Cerebellum (tissue), 4 donors: ENCODE measurements at places on chromosomes 5 and 9. TPM values are rescaled to one million over a fixed set of nuclear protein-coding genes. Genes with fewer than 3 reads are reported as not detected.

The FOXD4L4 gene
- total RNA-seq = 0.45 TPM

DNA sequence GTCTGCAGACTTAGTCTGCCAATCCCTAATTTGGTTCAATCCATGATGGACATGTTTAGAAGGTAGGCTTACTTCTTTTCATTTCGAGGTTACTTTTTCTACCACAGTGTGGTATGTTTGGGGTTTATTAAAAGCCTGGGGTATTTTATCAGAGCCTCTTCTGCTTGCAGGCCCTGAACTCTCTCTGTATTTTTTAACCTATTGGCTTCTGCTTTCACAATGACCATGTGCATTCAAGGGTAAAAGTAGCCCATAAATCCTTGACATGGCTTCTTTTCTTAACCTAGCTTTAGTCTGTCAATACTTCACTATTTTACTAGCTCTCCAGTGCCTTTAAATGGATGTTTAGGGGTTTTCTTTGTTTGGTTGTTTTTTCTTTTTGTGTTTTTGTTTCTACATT lies 286.6 kb downstream of the FER start:
- DNase-seq = no peak

DNA sequence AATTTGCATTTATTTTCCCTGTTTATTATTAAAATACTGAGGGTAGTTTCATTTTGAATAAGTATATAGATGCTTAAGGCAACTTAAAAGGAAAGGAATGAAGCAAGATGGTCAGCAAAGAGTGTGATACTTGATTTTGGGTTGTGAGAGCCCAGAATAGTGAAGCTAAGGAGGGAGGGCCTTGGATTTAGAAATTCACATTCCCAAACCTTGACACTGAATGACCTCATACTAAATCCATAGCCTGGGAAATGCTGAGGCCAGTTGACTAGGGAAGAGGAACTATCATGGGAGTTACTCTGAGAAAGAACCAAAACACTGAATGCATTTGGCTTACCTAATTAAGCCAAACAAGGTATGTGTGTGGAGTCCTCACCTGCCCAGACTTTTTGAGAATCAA lies 292.5 kb downstream of the SPATA31D1 start:
- DNase-seq = no peak

The OR1Q1 gene
- total RNA-seq = not detected

GRCh38 chr5:179124273-179124852 lies 64.2 kb downstream of the ZNF354C start:
- no peak for DNase-seq

DNA sequence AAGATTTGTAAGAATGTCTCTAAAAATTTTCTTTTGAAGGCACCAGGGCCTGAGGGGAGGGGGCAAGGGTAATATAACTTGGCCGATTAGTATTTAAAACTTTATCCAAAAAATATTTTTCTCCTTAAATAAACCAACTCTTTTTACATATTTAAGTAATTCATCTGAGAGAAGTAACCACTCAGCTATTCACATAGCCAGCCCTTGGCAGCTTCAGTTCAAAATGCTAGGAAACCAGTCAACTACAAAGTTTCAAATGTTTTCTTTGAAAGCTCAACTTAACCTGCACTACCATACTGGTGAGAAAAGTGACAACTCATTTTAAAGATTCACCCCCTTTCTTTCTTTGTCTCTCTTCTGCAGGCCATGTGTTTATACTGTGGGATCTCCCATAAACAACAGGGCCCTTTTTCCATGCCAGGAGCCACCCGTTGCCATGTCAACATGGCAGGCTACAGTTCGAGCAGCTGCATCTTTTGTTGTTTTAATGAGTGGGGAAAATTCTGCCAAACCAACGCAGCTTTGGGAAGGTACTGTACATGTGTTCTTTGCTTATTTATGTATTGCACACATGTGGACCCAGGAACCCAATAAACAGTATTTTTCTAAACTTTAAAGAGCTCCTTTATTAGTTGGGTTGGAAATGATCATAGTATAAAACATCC lies 46.3 kb downstream of the AOPEP start:
- peak; percentile 21 for DNase-seq

GRCh38 chr5:157278319-157279037 lies 12.6 kb downstream of the CYFIP2 start:
- no peak for DNase-seq

GRCh38 chr9:7432989-7433388 lies 366.6 kb downstream of the DMAC1 start:
- DNase-seq = no peak

The CAMK2A gene
- 7.5 TPM for total RNA-seq

DNA sequence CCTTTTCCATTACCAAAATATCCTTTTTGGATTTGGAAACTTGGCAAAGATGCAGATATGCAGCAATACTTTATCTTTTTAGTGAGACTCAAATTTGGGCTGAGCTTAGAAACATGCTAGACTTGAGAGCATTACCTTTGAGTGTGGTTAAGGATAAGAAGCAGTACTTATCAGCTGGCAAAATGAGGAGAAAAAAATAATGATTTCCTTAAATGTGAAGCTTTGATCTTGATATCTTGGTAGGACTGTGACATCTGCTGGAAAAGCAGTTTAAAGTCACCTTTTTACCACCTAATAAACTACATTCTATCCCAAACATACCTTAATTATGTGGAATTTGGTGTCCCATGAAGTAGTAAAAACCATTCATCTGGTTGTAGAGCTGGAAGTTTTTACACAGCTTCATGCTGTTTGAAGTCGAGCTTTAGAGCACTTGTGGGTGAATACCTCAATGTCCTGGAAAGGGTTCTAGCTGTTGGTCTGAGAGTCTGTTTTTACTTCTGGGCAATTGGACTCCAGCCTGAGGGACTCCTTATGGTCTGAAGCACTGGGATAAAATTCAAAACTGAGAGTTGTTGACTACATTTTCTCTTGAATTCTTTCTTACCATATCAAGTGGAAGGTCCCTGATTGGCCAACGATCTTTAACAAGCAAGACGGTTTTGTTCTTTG lies 53.4 kb downstream of the LRRC70 start:
- no peak for DNase-seq

DNA sequence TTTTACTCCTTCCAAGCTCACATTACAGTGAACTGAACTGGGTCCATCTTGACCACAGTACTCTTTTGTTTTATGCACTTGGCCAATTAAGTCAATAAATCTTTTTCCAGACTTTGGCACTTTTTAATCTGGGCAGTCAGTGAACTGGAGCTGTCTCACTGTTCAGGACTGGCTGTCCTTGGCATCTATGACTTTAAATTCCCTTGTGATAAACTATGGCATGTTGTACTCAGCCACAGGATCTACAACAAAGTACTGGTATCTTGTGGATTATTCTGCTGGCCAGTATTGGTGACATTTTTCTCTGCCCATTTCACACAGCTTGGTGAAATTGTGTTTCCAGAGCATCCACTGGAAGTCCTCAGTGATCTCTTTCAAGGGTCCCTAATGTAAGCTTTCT lies 1144.8 kb upstream of the SEMA6A start:
- no peak for DNase-seq

The SLC36A3 gene
- total RNA-seq = not detected

The BAAT gene
- total RNA-seq = not detected

- DNase-seq = no peak
Measured at GRCh38 chr5:172429201-172429940, 25.0 kb downstream of the SH3PXD2B start.

GRCh38 chr5:69083412-69083811 lies 10.4 kb upstream of the SLC30A5 start:
- DNase-seq = no peak

GRCh38 chr5:133691448-133691847 lies 79.1 kb upstream of the FSTL4 start:
- DNase-seq = no peak

- DNase-seq = no peak
Measured at GRCh38 chr5:28110781-28111180, 1072.4 kb upstream of the CDH9 start.

GRCh38 chr5:17434982-17435381 lies 63.0 kb upstream of the TAF11L2 start:
- no peak for DNase-seq

DNA sequence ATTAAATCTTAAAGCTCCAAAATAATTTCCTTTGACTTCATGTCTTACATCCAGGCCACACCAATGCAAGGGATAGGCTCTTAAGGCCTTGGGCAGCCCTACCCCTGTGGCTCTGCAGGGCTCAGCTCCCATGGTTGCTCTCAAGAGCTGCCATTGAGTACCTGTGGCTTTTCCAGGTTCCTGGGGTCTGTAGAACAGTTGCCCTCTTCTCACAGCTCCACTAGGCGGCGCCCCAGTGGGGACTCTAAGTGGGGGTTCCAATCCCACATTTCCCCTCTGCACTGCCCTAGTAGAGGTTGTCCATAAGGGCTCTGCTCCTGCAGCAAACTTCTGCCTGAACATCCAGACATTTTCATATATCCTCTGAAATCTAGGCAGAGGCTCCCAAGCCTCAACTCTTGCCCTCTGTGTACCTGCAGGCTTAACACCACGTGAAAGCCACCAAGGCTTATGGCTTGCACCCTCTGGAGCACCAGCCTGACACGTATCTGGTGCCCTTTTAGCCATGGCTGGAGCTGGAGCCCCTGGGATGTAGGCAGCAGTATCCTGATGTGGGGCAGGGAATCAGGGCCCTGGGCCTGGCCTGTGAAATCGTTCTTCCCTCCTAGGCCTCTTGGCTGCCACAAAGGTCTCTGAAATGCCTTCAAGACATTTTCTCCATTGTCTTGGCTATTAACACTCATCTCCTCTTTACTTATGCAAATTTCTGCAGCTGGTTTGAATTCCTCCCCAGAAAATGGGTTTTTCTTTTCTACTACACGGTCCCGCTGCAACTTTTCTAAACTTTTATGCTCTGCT lies 185.1 kb downstream of the SMARCA2 start:
- DNase-seq = no peak

The PCDHB14 gene
- 16.3 TPM for total RNA-seq

DNA sequence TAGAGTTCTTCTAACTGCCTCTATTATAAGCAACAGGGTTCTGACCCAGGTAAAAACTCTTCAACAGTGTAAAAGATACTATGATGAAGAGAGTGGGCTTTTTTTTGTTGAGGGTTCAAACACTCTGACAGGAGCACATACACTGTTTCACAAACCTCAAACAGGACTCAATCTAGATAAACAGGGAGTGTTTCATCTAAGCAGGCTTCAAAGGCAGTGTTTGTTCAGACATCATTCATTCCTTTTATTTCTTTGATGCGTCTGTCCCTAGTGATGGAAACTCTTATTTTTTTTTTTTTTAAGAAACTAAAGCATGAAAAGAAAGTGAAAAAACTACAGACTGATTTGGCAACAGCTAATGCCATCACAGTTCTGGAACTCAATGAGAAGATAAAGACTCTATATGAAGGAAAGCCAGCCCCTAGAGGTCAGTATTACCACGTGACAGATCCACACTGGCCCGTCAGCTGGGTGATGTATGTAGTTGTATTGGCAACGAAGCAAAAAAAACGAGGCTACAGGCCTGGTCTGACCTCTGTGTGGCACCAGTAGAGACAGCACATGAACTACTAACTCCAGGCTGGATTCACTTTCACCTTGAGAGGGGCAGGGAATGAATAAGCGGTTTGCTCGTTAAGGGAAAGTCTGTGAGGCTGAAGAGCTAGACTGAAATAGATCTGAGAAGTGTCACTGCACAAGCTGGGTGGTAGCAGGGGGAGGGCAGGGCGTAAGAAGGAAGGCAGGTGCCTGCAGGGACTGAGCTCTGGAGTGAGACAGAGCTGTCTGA lies 172.2 kb downstream of the CCDC192 start:
- DNase-seq = peak; percentile 44

GRCh38 chr5:16855485-16855884 lies 80.6 kb downstream of the MYO10 start:
- peak; percentile 52 for DNase-seq

DNA sequence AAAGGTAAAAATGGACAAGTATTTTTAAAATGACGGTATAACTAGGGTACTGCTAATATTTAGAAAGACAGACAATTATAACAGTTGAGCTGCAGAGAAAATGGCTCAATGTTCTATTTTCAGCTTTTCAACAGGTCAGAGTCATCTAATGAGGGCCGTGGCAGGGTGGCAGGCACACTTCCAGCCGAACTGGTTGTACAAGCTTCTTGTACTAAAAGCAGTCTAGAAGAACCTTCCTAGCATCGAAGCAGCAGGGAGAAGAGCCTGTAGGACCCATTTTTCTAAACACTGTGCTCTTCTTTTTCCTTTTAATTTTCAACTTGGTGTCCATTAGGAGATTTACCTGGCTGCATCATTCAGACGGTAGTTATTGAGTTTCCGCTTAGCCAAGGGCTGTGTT lies 85.6 kb downstream of the SLC28A3 start:
- DNase-seq = peak; percentile 38

- no peak for DNase-seq
Measured at GRCh38 chr5:32325062-32325461, 12.3 kb upstream of the MTMR12 start.

- DNase-seq = no peak
Measured at GRCh38 chr5:1036504-1037122, 28.0 kb downstream of the NKD2 start.

DNA sequence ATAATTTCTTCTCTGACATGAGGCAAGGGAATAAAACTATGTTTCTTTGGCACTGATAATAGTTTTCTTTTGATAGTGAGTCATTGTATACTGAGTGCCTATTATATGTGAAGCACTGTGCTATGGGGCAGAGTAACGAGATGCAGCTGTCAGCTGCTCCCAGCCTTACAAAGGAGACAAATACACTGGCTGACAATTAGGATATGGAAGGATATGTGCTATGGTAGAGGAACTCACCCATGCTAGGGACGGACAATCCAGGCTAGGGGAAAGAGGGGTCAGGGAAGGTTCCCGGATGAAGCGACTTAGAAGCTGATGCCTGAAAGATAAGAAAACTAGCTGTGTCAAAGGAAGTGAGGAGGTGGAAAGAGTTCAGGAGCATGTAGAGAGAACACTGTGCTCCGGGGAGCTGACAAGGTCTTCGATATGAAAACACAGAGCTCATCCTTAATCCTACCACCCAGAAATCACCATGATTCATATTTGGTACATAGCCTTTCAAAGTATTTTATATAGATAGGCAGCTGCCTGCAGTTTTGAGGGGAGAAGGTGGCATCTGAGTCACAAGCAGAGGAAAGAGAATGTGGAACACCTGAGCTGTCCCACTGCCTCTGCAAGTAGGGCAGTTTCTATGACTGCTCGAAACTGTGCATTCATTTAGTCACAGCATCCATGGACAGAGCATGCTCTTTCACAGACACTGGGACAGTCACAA lies 12.1 kb downstream of the BSPRY start:
- DNase-seq = no peak

GRCh38 chr5:59565551-59565950 lies 328.0 kb downstream of the PDE4D start:
- DNase-seq = no peak

GRCh38 chr9:93577078-93577974 lies 942 bp downstream of the PHF2 start:
- no peak for DNase-seq

DNA sequence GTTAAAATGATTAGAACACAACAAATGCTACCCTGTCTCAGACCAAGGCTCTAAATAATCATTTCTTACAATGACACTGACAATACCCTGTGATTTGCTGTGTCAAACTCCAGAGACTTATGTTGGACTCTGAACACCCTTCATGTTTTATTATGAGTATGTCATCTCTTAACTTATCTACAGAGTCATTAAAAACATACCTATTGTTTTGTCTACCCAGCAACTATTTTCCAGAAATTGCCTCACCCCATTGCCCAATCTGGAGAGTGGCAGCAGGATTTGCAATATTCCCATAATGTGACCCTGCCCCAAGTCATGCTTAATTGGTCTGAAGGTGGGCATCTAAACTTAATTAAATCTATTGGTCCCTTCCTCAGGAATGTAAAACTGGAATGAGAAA lies 23.0 kb upstream of the KIF2A start:
- no peak for DNase-seq
